Ecto neural progenitor cell (in vitro differentiated cells): ENCODE measurements at places on chromosomes 2 and 18.

DNA sequence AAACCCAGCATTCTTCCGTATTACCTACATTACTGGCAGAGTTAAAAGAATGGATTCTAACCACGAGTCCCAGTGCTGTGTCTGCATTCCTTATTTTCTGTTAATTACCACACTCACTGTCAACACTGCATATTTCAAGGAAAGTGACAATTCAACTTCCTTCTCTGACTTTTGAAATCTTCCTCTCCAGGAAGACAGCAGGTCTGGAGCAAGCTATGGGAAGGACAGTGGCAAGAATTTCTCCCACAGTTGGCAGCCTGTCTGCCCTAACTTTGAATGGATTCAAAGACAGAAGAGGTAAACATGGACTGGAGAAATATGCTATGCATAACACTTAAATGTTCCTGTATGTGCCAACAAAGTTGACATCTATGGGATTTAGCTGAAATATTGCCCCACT is 700.5 kb upstream of the CHAC2 start:
- no peak for DNase-seq

DNA sequence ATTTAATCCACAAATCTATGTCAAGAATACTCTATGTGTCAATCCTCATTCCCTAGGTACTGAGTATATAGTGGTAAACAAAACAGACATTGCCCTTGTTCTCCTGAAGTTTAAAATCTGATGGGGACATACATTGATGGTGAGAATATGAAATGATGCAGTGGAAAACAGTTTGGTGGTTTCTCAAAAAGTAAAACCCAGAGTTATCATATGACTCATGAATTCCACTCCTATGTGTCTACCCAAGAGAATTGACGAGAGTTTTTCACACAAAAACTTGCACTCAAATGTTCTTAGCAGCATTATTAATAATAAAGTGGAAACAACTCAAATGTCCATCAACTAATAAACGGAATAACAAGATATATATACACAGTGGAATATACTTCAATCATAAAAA is 586.7 kb downstream of the CCDC85A start:
- no peak for DNase-seq

GRCh38 chr18:2114289-2114688 is 457.0 kb downstream of the METTL4 start:
- DNase-seq: no peak

- DNase-seq: no peak
Observed at GRCh38 chr2:194696690-194697089, 960.3 kb upstream of the SLC39A10 start.

DNA sequence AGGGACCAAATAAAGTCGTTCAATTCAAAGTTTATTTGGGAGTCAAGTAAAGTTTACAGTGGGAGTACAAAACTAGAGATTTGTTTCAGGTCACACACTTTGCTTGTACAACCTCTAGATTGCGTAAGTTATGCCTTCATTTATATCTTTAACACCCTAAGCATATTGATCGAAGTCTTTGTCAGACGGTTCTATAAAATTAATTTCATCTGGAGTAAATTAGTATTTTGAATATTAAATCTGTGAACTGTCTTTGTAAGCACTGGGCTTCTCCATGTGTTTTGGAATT is 119.7 kb downstream of the ACAA2 start:
- no peak for DNase-seq

- peak; percentile 46 for DNase-seq
Observed at GRCh38 chr18:45825258-45826044, at the start of gene SIGLEC15. Gene SIGLEC15, plus strand, starts transcription at chr18:45825675. Its CDS starts 54 bp downstream, at chr18:45825729.

DNA sequence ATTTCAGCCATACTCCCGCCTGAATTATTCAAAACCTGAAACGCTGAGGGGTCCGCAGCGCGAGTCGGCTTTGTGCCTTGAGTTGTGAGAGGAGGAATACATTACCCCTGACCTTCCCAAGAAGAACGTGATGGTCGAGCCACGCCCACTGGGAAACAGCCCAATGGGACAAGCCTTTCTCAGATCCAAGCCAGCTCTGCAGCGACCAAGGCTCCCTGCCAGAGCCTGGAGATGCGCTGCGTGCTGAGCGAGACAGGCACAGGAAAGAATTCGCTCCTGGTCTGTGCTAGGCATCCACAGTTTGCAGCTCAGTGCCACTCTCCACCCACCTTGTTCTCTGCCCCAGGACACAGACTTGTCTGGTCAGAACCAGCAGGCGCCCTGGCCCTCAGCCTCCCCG is 74.1 kb upstream of the GLI2 start:
- peak; percentile 70 for DNase-seq

DNA sequence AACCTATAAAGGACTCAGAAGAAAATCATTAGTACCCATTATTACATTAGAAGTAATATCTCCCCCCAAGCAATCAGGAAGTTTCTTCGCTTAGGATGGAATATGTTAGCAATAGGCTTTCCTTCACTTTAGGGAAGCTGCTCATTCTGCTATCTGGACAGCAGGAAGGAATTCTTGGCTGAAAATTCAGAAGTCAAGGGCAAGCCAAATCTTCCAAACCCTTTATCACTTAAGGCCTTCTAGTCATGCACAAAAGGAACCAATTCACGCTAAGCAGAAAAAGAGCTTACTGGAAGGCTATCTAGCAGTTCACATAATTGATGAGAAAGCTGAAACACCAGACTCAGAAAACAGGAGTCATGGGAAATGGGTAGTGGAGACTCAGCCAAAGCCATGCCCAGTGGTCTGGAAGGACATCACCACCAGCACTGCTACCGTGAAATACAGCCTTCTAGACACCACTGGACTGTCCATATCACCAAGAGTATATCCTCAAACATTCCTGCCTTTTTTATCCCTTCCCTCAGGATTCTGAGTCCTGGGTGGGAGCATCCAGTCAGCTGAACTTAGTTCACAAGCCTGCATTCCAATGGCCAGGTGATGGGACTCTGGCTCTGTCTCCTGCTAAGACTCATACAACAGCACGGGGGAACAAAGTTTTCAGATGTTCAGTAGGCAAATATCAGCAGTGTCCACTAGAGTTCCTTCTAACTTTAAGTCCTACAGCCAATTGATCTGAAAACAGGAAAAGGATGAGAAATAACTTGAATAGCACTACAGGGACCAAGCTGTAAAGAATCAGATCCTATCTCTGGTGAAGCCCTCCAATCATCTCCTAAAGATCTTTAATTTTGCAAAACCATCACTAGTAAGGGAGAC is 14.8 kb upstream of the ADAM17 start:
- DNase-seq: no peak

DNA sequence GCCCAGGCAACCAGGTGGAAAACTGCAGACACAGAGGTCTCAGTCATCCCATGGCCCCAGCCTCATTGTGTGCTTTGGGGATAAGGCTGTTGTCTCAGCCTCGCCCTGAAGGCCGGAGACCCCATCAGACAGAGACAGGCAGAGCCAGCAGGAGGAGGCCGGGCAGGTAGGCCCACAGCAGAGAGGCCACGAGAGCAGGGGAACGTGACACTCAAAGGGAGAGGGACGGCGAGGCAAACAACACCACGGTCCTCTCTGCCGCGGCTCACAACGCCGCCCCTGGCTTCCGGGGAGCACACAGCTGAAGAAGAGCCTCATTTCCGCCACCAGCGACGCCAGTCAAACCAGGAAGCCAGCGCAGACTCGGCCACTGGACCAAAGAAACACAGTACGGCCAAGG is 103.3 kb downstream of the ZNF516 start:
- no peak for DNase-seq

DNA sequence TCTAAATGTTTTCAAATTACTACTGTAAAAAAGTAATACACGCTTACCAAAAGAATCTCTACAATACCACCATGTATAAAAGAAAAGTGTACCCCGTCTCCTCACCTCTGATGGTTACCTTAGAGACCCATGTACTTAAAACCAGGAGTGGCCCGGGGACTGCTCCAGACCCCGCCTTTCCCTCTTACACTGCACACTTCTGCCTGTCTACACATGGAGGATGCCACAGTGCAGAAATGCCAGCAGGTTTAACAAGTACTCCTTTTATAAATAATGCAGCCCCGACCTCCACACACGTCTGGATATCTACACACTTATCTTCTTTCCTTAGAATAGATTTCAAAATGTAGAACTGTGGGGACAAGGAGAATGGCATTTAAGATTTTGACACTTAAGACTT is 5.3 kb downstream of the HDAC4 start:
- DNase-seq: no peak
